ENCODE measurements at places on chromosomes 16 and 17.

GRCh38 chr17:41657176-41657754, 31.4 kb upstream of the EIF1 start:
- no peak for DNase-seq

- peak; percentile 31 for DNase-seq
Measured at GRCh38 chr16:83113317-83113716, 486.5 kb downstream of the CDH13 start.

GRCh38 chr16:31537362-31538242, 9.9 kb downstream of the AHSP start:
- no peak for DNase-seq

GRCh38 chr17:50976951-50977472, 110.9 kb upstream of the TOB1 start:
- DNase-seq, result no peak

DNA sequence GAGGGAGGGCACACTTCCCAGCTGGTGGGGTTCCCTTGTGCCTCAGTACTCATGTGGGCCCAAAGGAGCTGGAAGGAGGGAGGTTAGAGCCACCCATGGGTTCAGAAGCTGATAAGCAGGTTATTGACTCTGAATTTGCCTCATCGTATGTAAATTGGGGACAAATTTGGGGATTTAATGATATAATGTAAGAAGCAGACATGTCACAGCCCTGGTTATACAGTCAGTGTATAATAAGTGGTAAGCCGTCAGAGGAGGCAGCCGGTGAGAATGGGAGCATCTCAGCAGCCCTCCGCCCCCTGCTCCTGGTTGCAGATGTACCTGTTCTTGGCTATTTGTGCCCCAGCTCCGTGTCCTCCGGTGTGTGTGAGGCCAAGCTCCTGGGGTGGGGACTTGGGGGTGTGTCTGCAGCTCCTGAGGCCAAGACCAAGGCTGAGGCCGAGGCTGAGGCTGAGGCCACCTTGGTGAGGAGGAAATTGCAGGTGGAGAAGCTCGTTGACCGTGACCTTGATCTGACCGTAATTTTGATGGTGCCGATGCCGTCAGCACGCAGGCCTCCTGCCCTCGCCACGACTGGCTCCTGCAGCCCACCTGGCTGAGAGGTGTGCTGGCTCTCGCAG, 288.1 kb downstream of the SEC14L1 start:
- DNase-seq, result no peak

DNA sequence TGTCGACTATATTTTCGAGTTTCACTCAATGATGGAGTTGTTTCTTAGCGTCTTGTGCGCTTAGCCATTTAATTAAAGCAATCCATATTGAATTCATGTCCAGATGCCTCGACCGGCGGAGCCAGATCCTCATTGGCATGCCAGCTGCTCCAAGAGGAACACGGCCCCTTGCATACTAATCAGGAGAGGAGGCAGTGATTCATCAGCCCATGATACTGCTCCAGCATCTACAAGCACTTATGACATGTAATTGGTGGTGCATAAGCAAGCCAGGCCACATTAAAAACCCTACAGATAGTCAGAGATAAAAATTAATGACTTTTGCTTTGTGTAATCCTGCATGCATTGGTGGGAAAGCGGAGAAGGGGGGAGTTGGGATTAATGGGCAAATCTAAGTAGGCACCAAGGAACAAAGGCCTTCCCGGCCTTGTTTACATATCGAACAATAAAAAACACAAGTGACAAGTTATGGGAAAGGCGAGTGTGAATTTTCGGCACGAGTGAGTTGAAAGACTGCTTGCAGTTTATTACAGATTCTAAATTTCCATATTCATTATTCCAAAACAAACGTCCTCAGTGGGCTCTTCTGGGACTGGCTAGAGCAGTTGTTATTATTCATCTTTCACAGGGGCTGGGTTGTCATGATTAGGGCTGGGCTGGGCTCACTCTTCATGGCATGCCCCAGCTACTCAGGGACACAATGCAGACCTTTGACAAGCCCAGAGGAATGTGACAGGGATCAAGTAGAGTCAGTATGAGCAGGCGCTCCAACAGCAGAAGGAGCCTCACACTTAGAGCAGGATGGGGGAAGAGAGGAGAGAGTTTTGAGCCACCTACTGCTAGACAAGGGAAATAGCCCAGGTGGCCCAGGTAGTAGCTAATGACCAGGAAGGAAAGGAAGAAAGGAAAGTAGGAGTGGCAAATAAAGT, 281.7 kb upstream of the ZFHX3 start:
- no peak for DNase-seq

DNA sequence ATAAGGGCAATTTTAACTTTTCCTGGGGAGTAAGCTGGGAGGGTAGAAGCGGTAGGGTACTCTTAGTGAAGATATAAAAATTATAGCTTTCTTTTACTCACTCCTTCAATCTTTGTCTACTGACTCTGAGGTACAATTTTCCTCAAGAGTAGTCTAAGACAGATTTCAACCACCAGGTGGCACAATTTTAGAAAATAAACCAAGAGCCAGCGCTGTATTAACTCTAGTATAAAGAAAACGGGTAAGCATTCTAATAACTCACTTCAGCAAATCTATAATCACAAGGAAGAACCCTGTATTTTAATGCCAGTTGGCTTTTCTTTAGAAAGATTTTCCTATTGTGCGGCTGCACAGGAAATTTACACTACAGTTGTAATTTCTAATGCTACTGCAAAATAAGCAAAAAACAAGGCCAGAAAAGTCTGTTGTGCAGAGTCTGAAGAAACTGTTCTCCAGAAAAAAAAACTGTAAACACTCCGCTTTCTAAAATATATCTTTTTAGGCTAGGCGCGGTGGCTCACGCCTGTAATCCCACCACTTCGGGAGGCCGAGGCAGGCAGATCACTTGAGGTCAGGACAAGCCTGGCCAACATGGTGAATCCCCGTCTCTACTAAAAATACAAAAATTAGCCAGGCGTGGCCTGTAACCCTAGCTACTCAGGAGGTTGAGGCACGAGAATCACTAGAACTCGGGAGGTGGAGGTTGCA, 1.9 kb downstream of the CMC2 start:
- peak; percentile 20 for DNase-seq

DNA sequence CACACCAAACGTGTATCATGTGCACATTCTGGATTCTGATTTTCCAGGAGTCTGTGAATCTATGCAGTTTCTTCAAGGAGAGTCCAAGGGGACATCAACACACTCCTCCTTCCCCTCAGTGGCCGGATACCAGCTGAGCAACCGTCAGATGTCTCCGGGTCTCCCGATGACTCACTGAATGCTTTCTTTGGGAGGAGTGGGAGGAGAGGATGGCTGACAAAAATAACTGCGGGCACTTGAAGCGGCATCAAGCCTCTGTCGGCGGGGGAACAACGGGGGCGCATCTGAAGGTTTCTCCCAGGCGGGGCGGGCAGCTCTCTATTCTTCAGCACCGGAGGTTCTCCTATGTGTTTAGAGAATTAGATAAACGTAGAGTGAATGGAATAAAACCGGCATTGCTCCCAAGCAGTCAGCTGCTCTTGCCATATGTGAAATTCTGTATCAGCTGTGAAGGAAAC, 24.6 kb upstream of the LRRC75A start:
- DNase-seq, result no peak

DNA sequence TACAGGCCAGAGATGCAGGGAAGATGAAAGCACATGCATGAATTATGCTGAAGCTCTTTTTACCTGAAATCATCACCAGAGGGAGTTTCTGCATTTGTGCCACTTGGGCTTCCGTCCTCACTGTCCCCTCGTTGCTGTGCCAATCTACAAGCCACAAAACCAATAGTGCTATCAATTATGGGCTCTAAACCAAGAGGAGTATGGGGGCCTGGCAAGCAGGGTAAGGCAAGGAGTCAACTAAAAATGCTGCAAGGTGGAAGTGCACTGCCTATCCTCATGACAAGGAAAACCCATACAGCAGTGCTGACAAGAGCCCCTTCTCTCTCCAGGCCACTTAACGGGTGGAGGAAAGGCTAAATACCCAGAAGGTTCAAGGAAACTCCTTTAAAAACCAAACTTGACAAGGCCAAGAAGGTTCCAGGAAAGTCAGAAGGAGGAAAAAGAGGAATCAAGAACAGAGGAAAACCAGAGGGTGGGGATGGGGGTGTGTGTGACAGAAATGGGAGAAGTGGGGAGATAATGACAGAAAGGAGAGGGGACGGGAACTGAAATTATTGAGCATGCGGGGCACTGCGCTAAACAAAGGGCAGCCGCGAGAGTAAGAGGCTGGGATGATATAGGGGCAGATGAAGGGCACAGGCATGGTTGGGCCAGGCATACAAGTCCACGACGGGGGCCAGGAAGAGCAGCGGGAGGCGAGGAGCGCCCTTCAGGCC, 674 bp downstream of the C17orf75 start:
- DNase-seq, result no peak

- no peak for DNase-seq
Measured at GRCh38 chr16:4275861-4276260, 3.0 kb upstream of the TFAP4 start.

GRCh38 chr16:10558746-10559641, 21.4 kb downstream of the EMP2 start:
- no peak for DNase-seq
